Activated CD4-positive, alpha-beta memory T cell treated with anti-CD3 and anti-CD28 coated beads, Interleukin-2, amount 10 ng/mL, durations not matched to agents 7 days and 5 days (primary cell): ENCODE measurements at places on chromosomes 13 and 19.

- H3K27me3 ChIP-seq = no peaks in the 10 kb centered on the region
- H3K4me3 ChIP-seq = peak within 1 kb of the TSS; percentile 85
- peak within 1 kb of the TSS; percentile 99 for H3K27ac ChIP-seq
- H3K36me3 ChIP-seq = peaks cover 34% of the 10 kb centered on the region
- peaks cover 41% of the 10 kb centered on the region for H3K4me1 ChIP-seq
Measured at GRCh38 chr19:54189145-54189734, at the start of gene MBOAT7. Gene MBOAT7, minus strand, starts transcription at chr19:54189580. Its CDS starts 1,072 bp downstream, at chr19:54188508.

- peaks cover 38% of the 10 kb centered on the region for H3K4me1 ChIP-seq
- peaks cover 25% of the 10 kb centered on the region for H3K36me3 ChIP-seq
- peak overlapping the region; percentile 55 for H3K27ac ChIP-seq
- H3K4me3 ChIP-seq = no peak overlapping the region
Measured at GRCh38 chr19:11554160-11554559, 4.9 kb downstream of the ELOF1 start.

- DNase-seq = no peak
- no peak within 1 kb of the TSS for H3K4me3 ChIP-seq
- H3K27me3 ChIP-seq = no peaks in the 10 kb centered on the region
- no peaks in the 10 kb centered on the region for H3K4me1 ChIP-seq
Measured at GRCh38 chr19:5913739-5914357, at the start of gene CAPS. Gene CAPS, plus strand, starts transcription at chr19:5914254. Its CDS starts 153 bp downstream, at chr19:5914407.

- peaks cover 69% of the 10 kb centered on the region for H3K4me1 ChIP-seq
- H3K27me3 ChIP-seq = peaks cover 1% of the 10 kb centered on the region
- H3K4me3 ChIP-seq = peak overlapping the region; percentile 94
- peaks cover 38% of the 10 kb centered on the region for H3K36me3 ChIP-seq
- peak; percentile 34 for DNase-seq
- H3K27ac ChIP-seq = peak overlapping the region; percentile 98
Measured at GRCh38 chr19:54158812-54159351, 639 bp downstream of the LENG1 start.
